ENCODE measurements at places on chromosomes 1 and 21. TPM values are rescaled to one million over a fixed set of nuclear protein-coding genes. Genes with fewer than 3 reads are reported as not detected.

Gene SPATA1
- under 0.01 TPM for total RNA-seq

Gene SOX13
- 0.56 TPM for total RNA-seq

Gene SPAG17
- total RNA-seq = under 0.01 TPM

- DNase-seq = no peak
These were observed 114.2 kb downstream of the FCRL5 start for GRCh38 chr1:157438146-157438545.

Gene LRRC52
- total RNA-seq = not detected

DNA sequence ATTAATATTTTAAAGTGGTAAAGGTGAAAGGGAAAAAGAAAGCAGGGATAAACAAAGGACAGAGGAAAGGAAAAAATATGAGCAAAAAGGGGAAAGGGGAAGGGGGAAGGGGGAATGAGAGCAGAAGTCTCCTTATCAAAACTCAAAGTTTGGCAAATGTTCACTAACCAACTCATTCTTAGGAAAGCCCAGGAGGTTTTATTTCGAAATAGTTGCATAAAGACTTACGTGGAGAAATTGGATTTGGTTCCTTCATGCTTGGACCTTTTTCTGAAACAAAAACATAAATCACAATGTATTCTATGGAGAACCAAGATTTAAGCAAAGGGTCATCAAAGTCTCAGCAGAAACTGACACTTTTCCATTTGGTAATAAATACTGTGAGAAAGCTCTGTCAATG, 188.1 kb downstream of the TGFBR3 start:
- DNase-seq = peak; percentile 79

Gene RBP7
- total RNA-seq = not detected

DNA sequence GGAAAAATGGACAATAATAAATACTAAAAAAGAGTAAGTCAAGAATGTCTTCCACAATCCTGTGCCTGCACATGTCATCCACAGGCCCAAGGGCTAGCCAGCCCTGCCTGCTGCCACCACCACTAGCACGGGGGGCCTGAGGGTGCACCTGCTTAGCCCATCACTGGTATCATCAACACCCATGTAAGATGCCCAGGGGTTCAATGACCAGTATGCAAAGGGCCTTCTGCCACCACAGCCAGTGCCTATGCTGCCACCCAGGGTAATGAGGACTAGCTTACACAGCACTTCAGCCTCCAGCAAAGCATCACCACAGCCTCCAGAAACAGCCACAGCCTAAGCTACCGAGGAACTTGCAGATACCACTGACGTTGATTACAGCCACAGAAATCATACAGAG, 46.3 kb downstream of the POFUT2 start:
- DNase-seq = no peak

Gene CTSS
- total RNA-seq = 0.18 TPM

- no peak for DNase-seq
These were observed 1.7 kb downstream of the SOAT1 start for GRCh38 chr1:179295164-179295755.

Gene PPIE
- 40.9 TPM for total RNA-seq

DNA sequence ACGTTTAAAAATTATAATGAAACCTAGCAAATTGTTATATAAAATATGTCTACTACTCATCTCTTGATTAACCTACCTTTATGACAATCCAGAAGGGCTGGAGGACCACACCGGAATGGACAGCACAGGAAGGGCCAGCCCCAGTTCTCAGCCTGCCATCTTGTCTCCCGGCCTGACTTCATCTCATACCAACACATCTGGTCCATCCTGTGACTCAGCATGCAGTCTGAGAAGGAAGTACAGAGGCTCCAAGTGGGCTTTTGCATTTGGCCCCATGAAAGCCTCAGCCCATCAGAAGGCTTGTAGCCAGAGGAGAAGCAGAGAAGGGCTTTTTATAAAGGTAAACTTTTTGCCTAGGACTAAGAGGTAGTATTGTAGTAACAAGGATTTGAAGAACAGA, 436.6 kb downstream of the MRPL39 start:
- no peak for DNase-seq

DNA sequence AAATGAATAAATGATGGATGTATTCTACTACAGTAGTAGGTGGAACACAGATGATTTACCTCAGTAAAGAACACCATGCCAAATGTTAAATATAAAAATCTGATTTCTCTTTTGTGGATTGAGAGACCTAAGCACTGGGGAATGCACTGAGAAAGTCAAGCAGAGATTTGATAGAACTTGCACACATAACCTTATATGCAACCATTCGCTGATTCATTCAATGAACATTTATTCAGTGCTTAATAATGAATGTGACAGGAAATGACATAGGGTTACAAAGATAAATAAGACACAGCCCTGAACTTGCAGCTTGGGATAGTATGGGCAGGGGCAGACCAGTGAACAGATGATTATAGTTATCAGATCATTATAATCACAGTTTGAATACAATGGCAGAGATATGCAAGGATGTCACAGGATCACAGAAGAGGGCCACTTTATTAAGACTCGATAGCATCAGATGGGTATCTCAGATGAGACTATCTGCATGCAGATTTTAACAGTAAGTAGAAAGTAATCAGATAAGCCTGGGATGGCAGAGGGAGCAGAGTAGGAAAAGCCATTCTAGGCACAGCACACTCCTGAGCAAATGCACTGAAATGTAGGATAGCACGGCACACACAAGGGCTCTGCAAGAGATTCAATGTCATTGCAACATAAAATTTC, 169.4 kb downstream of the ASTN1 start:
- DNase-seq = no peak

GRCh38 chr1:36080236-36080635, 3.7 kb upstream of the TEKT2 start:
- DNase-seq = peak; percentile 16

Gene IL20
- total RNA-seq = not detected

- no peak for DNase-seq
These were observed 325.9 kb upstream of the AJAP1 start for GRCh38 chr1:4328402-4329071.

DNA sequence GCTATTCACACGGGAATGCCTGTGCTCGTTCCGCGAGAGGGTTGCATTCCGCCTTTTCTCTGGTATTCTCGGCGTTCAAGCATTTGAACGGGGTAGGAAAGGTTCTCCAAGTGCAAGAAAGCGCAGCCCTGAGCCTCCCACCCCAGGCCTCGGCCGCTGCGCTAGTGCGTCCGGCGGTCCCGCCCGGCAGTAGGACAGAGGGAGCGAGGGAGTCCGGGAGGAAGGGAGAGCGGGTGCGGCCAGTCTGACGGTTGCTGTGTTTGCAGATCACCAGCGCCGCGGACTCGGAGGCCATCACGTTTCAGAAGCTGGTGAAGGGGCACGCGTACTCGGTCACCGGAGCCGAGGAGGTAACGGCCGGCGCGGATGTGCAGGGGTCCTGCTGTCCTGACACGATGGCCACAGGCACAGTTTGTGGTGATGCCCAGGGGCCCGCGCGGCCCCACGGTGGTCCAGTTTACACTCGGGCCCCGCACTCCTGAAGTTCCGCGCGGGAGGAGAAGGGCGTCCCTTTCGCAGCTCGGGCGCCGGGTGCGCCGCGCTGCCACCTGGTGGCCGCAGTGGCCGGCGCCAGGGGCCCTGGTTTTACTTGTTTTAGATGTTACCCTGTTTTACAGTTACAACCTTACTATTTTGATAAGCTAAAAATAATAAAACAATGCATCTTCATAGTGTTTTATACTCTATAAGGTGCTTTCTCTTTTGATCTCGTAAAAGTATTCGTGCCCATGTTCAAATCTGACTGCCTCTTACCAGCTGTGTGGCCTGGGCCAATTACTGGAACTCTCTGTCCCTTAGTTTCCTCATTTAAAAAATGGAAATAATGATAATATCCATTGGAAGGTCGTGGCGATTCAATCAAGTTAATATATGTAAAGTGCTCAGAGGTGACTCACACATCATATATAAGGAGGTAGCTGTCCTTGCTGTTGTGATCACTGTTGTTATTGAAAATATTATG, 36.7 kb downstream of the CAPN2 start:
- DNase-seq = peak; percentile 45

DNA sequence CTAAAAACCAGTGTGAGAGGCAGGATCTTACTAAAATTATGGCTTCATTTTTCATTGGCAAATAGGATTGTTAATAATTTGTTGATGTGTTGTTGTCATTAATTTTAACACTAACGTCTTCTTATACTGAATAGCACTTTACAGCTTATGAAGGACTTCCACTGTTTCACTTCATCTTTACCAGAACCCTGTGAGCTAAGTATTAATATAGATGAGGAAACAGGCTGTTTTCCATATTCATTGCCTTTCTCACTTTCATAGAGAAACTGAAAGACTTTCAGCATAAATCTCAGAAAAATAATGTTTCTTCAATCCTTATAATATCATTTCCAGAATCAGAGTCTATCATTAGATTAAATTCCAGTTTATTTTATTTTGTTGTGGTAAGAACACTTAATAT, 8.5 kb downstream of the MAP10 start:
- DNase-seq = no peak

- no peak for DNase-seq
These were observed 83.4 kb downstream of the GREM2 start for GRCh38 chr1:240528591-240528990.

Gene COL9A2
- total RNA-seq = 0.56 TPM

Gene PPFIA4
- 5.4 TPM for total RNA-seq

DNA sequence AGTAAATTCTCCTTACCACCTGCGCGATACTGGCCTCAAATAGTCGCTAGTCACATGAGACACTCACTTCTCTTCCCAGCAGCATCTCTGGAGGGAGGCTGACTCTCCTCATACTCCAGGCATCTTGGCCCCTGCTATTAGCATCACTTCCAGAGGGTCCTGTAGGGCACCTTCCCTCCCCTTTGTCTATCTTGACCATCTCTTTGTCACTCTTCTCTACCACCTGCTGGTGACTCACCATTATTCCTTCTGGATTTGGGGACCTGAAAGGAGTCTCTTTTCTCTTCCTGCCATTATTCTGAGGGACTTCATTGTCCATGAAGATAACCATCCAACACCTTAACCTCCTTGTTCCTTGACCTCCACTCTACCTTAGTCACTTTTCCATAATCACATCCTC, 31.7 kb upstream of the GPR37L1 start:
- no peak for DNase-seq

Gene HRNR
- not detected for total RNA-seq

Gene WDR4
- 11.3 TPM for total RNA-seq

- DNase-seq = peak; percentile 58
These were observed 2.0 kb downstream of the KIAA0319L start for GRCh38 chr1:35555212-35555584.

GRCh38 chr1:78348496-78349284, 142.1 kb upstream of the PTGFR start:
- DNase-seq = peak; percentile 27

- DNase-seq = no peak
These were observed 16.2 kb upstream of the TNFRSF1B start for GRCh38 chr1:12150456-12151200.

All from IMR-90 (cell line).